ENCODE measurements at places on chromosomes 11 and 22. TPM values are rescaled to one million over a fixed set of nuclear protein-coding genes. Genes with fewer than 3 reads are reported as not detected.

The CYP2D6 gene
- 1.7 TPM for total RNA-seq

The OR8G5 gene
- total RNA-seq = 0.16 TPM

The MYOD1 gene
- not detected for total RNA-seq

The IGSF22 gene
- total RNA-seq = 0.16 TPM

The ELMOD1 gene
- total RNA-seq = 95.5 TPM

The A4GALT gene
- 0.31 TPM for total RNA-seq

The MAPK8IP2 gene
- 76.3 TPM for total RNA-seq

The OR52I1 gene
- total RNA-seq = not detected

The SEC14L2 gene
- total RNA-seq = 9.5 TPM

The SHANK3 gene
- total RNA-seq = 6.2 TPM

The HTR3A gene
- 0.31 TPM for total RNA-seq

The TMEM121B gene
- total RNA-seq = 10.0 TPM

The RAB38 gene
- 0.78 TPM for total RNA-seq

The SLC22A25 gene
- total RNA-seq = under 0.01 TPM

The DDT gene
- total RNA-seq = 68.6 TPM

The ARHGAP8 gene
- total RNA-seq = 1.4 TPM

The ARHGAP20 gene
- 66.6 TPM for total RNA-seq

The PNPLA5 gene
- not detected for total RNA-seq

The DYNC2H1 gene
- total RNA-seq = 94.1 TPM

The PDE2A gene
- 78.3 TPM for total RNA-seq

The LARGE1 gene
- total RNA-seq = 37.3 TPM

The RAB36 gene
- total RNA-seq = 5.9 TPM

The ACP2 gene
- total RNA-seq = 28.1 TPM

The LMNTD2 gene
- total RNA-seq = 0.16 TPM

The PHOX2A gene
- not detected for total RNA-seq

The SCN4B gene
- 12.2 TPM for total RNA-seq

The TIGD3 gene
- total RNA-seq = 4.5 TPM

The PACSIN2 gene
- total RNA-seq = 19.2 TPM

The TMEM86A gene
- 6.9 TPM for total RNA-seq

The MRGPRX4 gene
- total RNA-seq = not detected
